ENCODE measurements at places on chromosomes 6 and 20. TPM values are rescaled to one million over a fixed set of nuclear protein-coding genes. Genes with fewer than 3 reads are reported as not detected.

DNA sequence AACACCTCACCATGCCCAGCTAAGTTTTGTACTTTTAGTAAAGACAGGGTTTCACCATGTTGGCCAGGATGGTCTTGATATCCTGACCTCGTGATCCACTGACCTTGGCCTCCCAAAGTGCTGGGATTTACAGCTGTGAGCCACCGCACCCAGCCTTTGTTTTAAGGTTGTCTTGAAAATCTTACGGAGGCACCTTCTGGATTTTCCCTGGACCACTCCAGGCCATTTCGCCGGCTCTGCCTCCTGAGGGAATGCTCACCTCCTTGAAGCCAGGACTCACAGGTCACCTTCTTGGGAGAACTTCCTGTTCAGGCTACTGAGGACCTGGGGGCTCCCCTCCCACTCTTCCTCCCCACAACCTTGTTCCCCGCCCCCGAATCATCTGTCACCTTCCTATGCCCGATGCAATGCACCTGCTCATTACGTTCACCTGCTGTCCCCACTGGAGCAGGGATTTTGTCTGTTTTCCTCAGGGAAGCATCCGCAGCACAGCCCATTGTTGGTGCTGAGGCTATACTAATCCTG lies 19.4 kb upstream of the RAET1L start:
- no peak for DNase-seq

DNA sequence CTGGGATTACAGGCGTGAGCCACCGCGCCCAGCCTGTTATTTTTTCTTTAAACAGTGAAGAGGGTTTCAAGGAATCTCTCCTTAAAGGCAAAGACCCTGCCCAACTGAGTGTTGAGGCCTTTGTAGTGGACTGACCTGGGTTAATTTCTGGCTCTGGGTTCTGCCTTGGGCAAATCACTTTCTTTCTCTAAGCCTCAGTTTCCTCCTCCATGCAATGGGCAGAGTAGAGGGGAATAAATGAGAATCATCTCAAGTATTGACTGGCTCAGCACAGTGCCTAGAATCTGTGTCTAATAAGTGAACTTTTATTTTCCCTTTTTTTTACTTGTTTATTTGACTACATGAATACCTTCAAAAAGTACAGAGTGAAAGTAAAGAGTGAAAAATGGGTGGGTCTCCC lies 31.0 kb upstream of the SLC9A8 start:
- DNase-seq = no peak

DNA sequence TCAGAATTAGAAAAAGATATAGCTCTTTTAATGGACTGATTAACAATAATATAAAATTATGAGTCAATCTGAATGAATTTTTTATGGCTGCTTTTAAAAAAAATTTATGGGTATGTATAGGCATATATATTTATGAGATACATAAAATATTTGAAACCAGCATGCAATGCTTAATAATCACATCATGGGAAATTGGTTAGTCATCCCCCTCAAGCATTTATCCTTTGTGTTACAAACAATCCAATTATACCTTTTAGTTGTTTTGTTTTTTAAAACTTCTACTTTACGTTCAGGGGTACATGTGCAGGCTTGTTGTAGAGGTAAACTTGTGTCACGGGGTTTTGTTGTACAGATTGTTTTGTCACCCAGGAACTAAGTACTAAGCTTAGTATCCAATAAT lies 63.4 kb upstream of the HMGCLL1 start:
- no peak for DNase-seq

DNA sequence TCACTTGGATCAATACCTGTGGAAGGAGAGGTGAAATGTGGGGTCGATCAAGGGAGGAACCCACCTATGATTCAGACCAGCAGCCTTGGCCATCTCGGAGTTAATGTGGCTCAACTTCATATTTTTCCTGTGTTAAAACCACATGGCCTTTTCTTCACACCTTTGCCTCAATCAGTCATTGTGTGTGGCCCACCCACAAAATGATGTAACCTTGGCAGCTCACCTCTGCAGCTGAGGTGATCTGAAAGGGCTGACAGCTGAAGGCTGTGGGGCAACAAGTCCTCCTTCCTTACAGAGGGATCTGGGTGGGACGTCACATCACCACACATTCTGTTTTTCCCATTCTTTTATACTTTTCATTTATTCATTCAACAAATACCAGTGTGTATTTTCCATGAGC lies 357.1 kb upstream of the HSF2 start:
- no peak for DNase-seq

The VAPB gene
- 28.3 TPM for total RNA-seq

GRCh38 chr6:33613795-33614168 lies 7.3 kb upstream of the ITPR3 start:
- DNase-seq = no peak

- DNase-seq = no peak
Measured at GRCh38 chr6:125188594-125189203, 35.1 kb downstream of the TPD52L1 start.

The ENPP4 gene
- total RNA-seq = 19.0 TPM

- no peak for DNase-seq
Measured at GRCh38 chr20:5719861-5720403, 30.3 kb upstream of the SHLD1 start.

The ZNF165 gene
- 0.50 TPM for total RNA-seq

- no peak for DNase-seq
Measured at GRCh38 chr6:15443119-15443830, 197.4 kb downstream of the JARID2 start.

DNA sequence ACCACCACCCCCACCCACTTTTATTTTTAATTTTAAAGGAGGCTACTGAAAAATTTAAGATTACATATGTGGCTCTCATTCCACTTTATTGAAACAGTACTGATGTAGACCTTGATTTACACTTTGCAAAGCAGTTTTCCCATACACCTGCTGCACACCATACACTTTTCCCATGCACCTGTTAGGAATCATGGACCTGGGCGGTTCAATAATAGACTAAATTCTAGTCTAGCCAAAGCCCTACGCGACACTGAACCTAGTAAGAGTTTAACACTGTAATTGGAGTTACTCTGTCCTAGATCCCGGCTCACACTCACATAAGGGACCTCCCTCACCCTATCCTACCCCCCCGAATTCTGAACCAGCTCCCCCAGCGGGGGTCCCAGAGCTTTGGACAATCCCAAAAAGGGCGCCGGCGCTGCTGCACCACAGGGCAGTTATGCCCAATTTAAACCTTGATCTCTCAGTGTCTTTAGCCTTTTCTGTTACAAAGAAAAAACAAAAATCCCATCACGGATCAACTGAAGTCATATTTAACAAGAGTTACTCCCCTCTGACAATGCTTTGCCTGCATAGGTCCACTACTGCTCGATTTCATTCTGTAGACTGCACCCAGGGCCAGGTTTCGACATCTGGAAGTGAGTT lies 2.4 kb upstream of the GCLC start:
- DNase-seq = no peak

GRCh38 chr6:106529438-106529837 lies 99.9 kb downstream of the RTN4IP1 start:
- no peak for DNase-seq

- no peak for DNase-seq
Measured at GRCh38 chr6:83466328-83466727, 35.5 kb upstream of the ME1 start.

- DNase-seq = peak; percentile 79
Measured at GRCh38 chr6:11702500-11703130, 76.0 kb downstream of the ADTRP start.

DNA sequence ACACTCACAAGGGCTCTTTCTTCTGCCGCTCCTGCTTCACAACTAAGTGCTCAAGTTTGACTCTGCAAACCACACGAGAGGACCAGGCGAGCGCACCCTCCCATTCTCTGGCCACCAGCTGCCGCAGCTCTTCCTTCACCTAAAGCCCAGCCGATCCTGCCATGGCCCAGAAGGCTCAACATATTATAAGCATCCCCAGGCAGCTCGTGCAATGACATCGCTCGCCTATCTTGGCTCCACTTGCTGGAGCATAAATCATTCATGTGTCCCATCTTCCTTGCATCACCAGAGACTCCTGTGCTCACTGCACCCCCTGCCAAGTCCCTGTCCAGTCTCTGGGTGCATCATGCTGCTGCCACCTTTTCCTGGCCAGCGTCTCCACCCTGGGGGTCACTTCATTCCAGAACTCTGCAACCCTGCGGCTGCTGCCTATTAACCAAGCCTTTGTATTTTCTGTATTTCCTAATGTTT lies 59.0 kb downstream of the PSMG4 start:
- DNase-seq = no peak

GRCh38 chr6:157471077-157471686 lies 90.2 kb downstream of the ZDHHC14 start:
- DNase-seq = peak; percentile 85

GRCh38 chr6:63904650-63905248 lies 269.1 kb downstream of the PHF3 start:
- DNase-seq = no peak

The HLA-DQB2 gene
- 1.7 TPM for total RNA-seq

GRCh38 chr20:39152126-39152525 lies 190.0 kb downstream of the DHX35 start:
- no peak for DNase-seq

- DNase-seq = no peak
Measured at GRCh38 chr20:36540551-36541211, 638 bp upstream of the MYL9 start.

- DNase-seq = no peak
Measured at GRCh38 chr20:24321973-24322372, 147.5 kb upstream of the SYNDIG1 start.
